Activated CD8-positive, alpha-beta T cell treated with anti-CD3 and anti-CD28 coated beads for 36 hours (primary cell): ENCODE measurements at places on chromosomes 2 and 18.
A peak's percentile ranks its signal among the peaks of the same experiment; 100 is the strongest.

- no peak for DNase-seq
Measured at GRCh38 chr2:69287544-69287943, 99.5 kb downstream of the GFPT1 start.

- no peak for DNase-seq
Measured at GRCh38 chr18:12155996-12156395, 62.4 kb downstream of the ANKRD62 start.

DNA sequence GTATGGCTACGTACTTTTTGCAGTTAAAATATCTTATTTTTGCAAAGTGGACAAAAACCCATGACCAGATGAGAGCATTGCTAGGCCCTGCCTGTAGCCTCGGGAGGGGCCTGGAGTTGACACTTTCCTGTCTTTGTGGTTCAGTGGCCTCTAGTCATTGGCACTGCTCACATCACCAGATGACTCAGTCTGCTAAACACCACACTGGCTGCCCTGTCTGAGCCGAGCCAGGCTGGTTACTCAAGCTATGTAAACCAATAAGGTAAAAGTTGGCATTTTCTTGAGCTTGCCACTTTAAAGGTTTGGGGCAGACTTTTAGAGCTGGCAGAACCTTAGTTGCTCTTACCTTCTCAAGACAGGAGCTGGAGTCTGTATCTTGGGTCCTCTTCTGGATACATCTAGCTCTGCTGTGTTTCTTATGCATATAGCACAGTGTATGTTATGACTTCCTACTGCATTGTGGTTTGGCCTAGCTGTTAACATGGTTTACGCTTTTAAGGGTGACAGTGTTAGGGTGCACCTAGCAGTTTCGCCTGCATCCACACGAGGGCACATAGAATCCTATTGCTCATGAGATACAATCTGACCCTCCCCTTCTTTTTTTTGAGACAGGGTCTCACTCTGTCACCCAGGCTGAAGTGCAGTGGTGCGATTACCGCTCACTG is 76.4 kb downstream of the AP1S3 start:
- peak; percentile 82 for DNase-seq

DNA sequence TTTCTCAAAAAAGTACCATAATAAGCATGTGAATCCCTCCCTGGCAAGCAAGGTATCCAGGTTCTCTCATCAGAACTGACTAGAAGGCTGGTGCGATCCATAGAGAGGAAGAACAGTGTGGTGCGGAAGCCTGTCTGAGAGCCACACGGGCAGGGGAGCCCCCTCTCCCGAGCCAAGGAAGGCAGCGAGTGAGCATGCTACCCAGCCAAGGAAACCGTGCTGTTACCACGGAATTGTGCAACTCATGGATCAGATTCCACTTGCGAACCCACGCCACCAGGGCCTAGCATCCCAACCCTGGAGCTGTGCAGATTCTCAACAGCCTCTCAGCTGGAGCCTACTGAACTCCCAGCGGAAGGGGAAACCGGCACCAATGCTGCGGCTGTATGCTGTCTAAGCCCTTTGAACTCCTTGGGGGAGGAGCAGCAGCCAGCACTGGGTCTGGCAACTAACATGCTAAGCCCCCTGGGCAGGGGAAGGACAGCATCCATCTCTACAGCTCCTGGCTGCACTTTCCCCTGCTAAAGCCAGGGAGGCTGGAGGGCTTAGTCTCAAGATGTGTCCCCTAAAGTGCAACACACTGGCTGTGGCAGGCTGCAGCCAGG is 823.1 kb downstream of the EPHA4 start:
- DNase-seq: no peak

- peak; percentile 8 for DNase-seq
Measured at GRCh38 chr2:235551965-235552364, 58.1 kb downstream of the AGAP1 start.

DNA sequence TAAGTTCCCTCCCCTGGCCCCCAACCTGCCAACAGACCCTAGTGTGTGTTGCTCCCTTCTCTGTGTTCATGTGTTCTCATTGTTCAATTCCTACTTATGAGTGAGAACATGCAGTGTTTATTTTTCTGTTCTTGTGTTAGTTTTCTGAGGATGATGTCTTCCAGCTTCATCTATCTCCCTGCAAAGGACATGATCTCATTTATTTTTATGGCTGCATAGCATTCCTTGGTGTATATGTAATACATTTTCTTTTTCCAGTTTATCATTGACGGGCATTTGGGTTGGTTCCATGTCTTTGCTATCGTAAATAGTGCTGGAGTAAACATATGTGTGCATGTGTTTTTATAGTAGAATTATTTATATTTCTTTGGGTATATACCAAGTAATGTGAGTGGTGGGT is 602.2 kb downstream of the DSC3 start:
- no peak for DNase-seq

- no peak for DNase-seq
Measured at GRCh38 chr2:152483276-152484063, 148.5 kb downstream of the FMNL2 start.

- no peak for DNase-seq
Measured at GRCh38 chr2:232900811-232901735, 31.0 kb downstream of the SNORC start.

DNA sequence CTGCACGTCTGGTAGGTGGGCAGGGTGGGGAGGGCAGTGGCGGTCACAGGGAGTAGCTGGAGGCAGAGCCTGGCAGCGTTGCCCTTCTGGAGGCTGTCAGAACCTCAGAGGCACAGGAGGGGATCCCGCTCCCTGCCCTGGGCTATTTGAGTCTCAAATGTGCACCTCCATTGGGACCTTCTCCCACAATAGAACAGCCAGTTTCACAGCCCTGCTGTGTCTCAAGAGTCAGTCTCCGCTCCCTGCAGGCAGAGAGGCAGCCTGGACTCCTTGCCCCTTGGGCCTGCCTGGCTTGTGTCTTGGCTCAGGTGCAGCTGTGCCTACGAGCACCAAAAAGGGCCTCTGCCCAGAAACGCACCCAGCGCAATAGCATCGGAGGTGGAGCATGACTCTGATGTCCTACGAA is 57.4 kb downstream of the FAM168B start:
- no peak for DNase-seq

GRCh38 chr2:31889044-31889443 is 121.8 kb downstream of the MEMO1 start:
- no peak for DNase-seq
